ENCODE measurements at places on chromosomes 11 and 22.
A peak's percentile ranks its signal among the peaks of the same experiment; 100 is the strongest.

DNA sequence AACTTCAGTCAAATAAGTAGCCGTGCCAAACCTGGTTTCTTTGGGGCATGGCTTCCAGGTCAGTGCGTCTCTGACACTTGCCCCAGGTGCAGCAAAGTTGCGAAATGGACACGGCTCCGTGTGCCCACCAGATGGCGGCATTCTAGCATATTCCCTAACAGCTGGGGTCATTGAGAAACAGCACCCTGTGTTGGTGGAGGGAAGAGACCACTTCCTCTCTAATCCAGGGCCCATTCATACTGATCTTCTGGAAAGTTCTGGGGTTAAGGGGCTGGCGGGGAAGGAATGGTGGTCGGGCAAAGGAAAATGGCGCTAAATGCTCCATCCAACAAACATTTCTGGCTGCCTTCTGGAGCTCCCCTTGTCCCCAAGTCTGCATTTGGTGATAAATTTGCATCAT lies 141.2 kb upstream of the TIMP3 start:
- DNase-seq, result peak; percentile 48

DNA sequence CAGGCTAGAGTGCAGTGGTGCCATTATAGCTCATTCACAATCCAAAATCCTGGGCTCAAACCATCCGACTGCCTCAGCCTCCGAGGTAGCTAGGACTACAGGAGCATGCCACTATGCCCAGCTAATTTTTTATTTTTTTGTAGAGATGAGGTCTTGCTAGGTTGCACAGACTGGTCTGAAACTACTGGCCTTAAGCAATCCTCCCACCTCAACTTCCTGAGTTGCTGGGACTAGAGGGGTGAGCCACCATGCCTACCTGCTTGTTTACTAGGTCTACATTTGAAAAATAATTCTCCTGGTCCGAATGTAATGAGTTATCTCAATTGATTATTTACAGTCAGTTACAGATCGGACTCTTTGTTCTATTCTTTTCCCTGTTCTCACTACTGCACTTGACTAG lies 22.0 kb downstream of the TAF1D start:
- DNase-seq, result no peak

- DNase-seq, result no peak
Observed at GRCh38 chr11:46649180-46649738, 31.9 kb downstream of the ATG13 start.

- DNase-seq, result no peak
Observed at GRCh38 chr11:8340296-8340695, 76.6 kb upstream of the LMO1 start.

Measured in CD4-positive, alpha-beta T cell treated with Interleukin-12 subunit alpha and Interleukin-12 subunit beta, for 1 hour (primary cell).